RPMI8226 (cell line): ENCODE measurements at places on chromosomes 11 and 22.

DNA sequence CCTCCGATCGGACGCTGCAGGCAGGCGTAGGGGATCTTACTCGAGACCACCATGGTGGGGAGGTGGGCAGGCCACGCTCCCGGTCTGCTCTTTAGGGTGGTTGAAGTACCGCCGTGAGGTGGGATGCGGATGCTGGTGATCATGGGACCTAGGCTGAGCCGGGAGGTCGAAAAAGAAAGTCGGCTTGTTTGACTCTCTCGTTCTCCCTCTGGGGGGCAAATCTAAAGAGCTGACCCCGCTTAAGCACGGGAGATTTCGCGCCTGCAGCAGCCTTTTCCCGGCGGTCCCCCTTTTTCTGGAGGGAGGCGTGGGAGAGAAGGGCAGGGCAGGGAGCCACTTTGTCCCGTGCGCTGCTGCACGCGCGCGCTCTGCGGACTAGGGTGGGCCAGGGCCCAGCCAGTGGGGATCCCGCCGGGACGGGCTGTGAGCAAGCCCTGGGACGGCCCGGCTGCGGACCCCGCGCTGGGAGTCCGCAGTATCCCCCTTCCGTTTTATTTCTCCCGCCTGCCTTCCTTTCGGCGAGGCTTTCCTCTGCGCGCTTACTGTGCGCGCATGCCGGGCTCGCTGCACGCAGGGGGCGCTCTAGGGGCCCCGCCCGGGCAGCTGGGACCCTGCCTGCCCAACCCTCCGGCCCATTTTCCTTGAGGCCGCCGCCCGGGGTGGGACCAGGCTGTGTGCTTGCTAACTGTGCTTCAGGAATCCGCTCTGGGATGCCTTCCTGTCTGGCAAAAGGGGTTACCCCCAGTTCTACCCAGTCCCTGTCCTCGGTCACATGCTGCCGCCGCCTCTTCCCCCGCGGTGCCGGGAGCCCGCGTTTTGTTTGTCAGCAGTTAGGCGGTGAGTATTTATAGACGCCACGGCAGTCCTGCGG lies 81.0 kb downstream of the PRR5L start:
- peak; percentile 85 for DNase-seq

GRCh38 chr11:91813263-91813662 lies 411.4 kb upstream of the FAT3 start:
- no peak for DNase-seq

DNA sequence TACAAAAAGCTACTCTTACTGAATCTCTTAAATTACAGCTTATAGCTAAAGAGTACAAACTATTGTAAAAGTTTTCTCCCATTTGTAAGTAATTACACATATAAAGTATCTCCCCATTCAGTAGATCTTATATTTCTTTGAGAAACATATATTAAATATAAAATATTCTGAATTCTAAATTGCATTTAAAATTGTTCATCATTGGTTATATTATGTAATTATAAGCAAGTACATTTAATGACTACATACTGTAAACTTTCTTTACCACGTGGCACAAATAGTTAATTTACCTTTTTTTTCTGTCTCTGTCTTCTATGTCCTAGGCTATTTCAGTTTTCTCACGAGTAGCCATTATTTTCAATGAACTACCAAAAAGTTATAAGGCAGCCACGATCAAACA lies 101.2 kb upstream of the SERPIND1 start:
- no peak for DNase-seq

GRCh38 chr11:34528072-34528471 lies 14.5 kb upstream of the ELF5 start:
- DNase-seq = no peak

DNA sequence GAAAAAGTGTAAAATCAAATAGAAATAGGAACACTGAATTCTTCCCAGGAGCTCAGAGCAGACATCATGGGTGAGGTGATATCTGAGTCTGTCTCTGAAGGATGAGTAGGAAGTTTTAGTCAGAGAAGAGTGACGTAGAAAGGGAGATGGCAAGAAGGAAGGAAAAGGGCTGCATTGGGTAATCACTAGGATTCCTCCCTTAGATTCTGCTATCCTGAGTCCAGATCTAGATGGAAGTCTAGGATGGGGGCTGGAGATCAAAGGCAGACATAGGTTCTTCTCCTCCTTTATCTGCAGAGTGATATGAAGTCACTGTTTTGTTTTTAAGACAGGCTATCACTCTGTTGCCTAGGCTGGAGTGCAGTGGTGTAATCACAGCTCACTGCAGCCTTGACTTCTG lies 30.4 kb downstream of the POU2F3 start:
- no peak for DNase-seq

DNA sequence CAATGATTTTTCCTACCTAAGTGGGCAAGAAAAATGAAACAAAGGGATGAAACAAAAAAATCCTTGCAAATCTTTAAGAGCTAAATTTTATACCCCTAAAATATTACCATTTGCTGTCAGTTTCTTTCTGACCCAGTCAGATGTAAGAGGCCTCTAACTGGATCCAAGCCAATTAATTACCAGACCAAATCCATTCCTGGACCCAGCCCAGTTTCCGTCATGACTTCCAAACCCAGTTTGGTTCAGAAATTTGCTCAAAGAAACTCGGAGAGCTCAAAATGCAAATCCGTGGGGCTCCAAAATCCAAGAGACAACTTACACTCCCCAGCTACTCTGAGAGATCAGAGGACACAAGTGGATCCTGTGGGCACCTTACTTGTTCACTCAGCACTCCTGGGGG lies 46.8 kb downstream of the TRIM44 start:
- DNase-seq = no peak

DNA sequence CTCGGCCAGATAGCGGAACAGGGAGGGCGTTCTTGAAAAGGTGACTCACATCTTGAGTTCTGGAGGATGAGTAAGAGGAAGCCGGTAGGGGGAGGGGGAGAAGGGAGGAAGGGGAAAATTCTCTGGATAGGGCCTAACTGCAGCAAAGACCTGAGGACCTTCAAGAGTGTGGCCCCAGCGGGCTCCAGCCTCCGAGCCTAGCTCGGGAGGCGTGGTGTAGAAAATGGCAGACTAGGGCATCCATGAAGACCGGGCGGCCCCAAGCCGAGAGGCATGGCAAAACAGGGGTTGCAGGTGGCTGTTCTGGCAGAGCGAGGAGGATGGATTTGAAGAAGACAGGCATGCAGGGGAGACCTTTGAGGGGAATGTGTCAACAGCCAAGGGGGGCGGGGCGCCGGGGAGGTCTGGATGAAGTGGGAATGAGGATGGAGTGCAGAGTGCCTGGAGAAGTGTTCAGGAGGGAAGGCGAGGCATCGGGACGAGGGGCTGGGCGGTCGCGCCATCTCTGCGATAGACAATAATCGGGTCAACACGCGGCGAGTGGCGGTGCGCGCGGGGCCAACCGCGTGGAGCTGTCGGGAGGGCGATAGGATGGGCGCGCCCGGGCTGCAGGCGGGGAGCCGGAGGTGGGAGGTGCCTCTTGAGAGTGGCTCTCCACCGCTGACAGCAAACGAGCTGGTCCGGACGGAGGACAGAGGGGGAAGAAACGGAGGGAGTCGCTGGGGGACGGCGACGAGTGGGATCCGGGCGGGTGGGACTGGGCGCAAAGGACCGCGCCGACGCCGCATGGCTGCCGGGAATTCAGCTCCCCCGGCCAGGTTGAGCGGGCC lies 40.0 kb upstream of the CREB3L1 start:
- peak; percentile 39 for DNase-seq

GRCh38 chr11:6526411-6527135 lies 29.5 kb downstream of the DNHD1 start:
- DNase-seq = no peak

- peak; percentile 63 for DNase-seq
Measured at GRCh38 chr11:128407962-128408361, 179.4 kb downstream of the ETS1 start.

GRCh38 chr11:66216911-66217310 lies 51.5 kb upstream of the RAB1B start:
- DNase-seq = no peak

- DNase-seq = no peak
Measured at GRCh38 chr11:78929207-78929905, 354.7 kb upstream of the NARS2 start.

DNA sequence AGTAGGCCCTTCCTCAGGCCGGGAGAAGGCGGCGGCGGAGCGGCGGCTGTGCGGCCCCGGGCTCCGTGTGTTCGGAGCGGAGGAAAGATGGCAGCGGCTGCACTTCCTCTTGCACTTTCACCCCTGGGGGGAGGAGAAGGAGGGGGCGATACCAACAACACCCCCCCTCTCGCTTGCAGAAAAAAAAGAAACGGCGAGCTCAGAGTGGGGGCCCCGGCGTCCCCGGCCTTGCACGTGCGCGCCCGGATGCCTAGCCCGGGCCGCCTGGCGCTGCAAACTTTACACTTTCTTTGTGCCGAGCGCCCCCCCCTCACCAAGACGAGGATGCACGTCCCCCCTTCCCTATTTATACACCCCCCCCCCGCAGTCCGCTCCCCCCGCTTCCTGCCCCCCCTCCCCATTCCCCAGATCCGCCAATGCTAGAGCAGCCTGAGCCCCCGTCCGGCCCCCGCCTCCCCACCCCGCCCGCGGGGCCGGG lies at the start of gene PATZ1:
Gene PATZ1 (minus strand): TSS at position 92 of the 478 bp plus-strand sequence. CDS start 744 bp downstream, outside the sequence.
- DNase-seq = peak; percentile 79

DNA sequence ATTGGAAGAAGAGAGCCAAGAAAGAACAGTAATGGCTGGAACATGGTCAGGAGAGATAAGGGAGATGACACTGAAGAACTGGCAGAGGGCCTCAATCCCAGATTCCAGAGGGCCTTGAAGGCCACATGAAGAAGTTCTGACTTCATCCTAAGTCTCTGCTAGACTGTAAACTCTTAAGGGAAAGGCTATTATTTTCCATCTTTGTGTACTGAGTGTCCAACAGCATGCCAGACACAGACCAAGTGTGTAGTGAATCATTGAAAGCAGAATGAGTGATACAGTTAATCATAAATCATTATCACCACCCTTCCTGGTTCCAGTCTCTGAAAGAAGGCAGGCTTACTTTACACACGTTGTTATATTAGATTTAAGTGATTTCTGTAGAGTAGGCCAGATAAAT lies 185.3 kb upstream of the C11orf87 start:
- no peak for DNase-seq

- DNase-seq = no peak
Measured at GRCh38 chr11:75588051-75588481, 26.0 kb downstream of the SERPINH1 start.

DNA sequence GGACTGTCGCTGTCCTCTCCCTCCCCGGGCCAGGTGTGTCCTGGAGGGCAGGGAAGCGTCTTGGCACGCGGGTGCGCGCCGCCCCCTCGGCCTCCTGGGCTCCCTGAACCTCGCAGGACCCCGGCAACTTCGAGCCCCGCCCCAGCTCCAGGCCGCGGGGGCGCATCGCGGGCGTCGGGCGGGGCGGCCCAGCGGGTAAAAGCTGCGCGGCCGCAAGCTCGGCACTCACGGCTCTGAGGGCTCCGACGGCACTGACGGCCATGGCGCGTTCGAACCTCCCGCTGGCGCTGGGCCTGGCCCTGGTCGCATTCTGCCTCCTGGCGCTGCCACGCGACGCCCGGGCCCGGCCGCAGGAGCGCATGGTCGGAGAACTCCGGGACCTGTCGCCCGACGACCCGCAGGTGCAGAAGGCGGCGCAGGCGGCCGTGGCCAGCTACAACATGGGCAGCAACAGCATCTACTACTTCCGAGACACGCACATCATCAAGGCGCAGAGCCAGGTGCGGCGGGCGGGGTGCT lies at the start of gene CST6:
Gene CST6 (plus strand): TSS at position 224 of the 519 bp plus-strand sequence. CDS start 37 bp downstream, at position 261.
- DNase-seq = no peak

GRCh38 chr22:23470811-23471389 lies 109.2 kb downstream of the IGLL1 start:
- no peak for DNase-seq

DNA sequence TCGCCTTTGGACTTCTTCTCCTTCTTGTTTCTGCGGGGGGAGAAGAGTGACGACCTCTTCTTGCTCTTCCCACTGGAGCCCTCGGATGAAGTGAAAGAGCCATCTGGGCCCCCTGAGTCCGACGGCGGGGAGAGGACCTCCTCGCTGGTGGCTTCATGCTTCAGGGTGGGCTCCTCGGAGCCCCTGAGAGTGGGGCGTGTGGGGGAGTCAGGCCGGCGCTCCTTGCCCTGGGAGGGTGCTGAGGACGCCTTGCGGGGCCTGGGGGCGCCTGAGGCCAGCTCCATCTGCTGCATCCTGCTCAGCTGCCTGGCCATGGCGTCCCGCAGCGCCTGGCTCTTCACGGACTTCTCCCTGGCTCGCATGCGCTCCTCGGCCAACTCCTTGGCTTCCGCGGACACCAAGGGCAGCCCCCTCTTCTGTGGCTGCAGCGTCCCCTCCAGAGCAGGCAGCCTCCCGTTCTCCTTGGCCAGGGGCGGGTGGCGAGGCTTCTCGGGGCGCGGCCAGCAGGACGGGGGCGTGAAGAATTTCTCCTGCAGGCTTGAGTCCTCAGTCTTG lies 43.3 kb upstream of the BID start:
- no peak for DNase-seq

- no peak for DNase-seq
Measured at GRCh38 chr11:62487738-62488551, 58.7 kb downstream of the AHNAK start.

GRCh38 chr11:10892250-10892649 lies 34.4 kb upstream of the ZBED5 start:
- DNase-seq = no peak

GRCh38 chr11:123797541-123797940 lies 8.6 kb downstream of the OR6M1 start:
- DNase-seq = no peak

DNA sequence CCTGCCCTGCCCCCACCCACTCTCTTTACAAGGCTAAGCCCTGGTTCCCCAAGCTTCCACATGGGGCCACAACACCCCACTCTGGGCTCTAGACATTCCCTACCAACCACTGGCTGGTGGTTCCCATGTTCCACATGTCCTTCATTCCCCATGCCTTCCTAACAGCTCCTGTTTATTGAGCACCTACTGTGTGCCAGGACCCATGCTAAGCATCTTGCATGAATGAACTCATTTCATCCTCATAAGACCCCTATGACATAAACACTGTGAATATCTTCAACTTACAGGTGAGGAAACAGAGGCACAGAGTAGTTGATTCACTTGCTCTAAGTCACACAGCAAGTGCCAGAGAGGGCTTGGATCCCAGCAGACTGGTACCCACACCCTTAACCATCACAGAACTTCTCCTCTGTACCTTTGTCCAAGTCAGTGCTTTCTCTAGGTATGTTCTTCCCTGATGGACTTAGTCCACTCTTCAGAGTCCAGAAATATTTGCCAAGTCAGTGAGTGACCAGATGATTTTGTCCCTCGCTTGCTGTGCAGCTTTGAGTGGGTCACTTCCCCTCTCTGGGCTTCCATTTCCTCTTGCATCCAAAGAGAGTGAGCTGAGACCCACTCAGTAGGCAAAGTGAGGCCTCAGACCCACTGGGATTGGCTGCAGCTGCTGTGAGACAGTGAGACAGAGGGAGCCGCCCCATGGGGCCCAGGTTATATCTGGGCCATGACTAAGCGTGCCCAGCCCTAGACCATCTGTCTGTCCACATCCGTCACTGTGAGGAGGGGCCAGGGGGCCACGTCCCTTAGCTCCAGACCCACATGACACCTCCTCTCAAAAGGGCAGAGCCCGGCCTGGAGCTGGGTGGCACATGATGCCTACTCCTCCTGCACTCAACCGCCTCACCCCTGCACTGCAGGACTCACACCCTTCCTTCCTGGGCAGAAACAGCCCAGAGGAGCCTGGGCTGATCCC lies 132.4 kb downstream of the MN1 start:
- peak; percentile 13 for DNase-seq

- peak; percentile 72 for DNase-seq
Measured at GRCh38 chr11:66080055-66080817, 10.2 kb downstream of the PACS1 start.
